ENCODE measurements at places on chromosomes 3 and 15.

DNA sequence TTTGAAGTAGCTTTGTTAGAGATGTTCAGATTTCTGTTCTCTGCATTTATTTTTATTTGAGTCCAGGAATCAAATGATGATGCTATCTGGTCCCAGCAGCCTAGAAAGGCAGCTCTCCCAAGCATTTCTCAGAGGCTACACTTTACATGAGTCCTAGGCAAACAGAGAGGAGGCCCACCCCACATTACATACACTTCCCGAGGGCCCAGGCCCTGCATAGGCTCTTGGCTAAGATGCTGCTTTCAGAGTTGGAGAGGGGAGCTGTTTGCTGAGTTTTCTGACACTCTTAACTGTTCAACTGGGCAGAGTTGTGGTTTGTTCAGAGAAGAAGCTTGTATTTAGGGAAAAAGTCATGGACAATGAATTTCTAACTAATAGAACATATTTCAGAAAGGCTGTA lies 117.9 kb upstream of the RGMA start:
- DNase-seq, result no peak

GRCh38 chr3:23889386-23889785 lies 27.4 kb downstream of the NKIRAS1 start:
- no peak for DNase-seq

DNA sequence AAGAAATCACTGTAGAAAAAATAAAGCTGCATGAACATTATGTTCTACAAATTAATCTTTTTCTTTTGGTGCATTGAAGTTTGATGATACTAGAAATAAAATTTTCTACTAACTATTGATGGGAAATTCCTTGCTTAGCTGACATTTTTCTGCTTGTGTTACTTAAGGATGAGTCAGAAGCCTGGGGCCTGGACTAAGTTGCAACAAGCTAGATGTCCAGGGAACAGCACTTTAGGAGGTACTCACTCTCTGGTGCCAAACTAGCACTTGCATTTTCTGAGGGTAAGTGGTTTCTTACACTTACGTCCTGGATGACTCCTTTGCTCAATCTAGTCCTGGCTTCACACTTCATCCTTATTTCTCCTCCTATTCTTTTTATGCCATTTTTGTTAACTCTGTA lies 945.1 kb downstream of the IGSF11 start:
- DNase-seq, result no peak

- no peak for DNase-seq
Measured at GRCh38 chr15:93048759-93049161, 40.3 kb downstream of the RGMA start.

DNA sequence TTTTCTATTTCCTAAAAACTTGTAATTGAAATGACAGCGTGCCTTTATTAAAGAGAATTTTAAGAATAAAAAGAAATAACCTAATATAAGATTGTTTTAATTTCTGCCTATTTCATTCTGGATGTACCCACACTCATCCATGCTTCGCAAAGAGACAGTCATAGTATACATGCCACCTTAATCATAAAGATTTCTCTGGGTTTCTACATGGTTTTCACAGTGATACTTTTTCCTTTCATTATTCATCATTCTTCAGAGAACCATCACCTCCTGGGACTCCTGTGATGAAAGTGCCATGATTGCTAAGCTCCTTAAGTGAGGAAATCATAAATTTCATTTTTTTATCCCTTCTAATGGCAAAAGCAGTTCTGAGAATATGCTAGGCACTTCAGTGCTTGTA lies 4.3 kb upstream of the CCR8 start:
- DNase-seq, result no peak

All from activated CD4-positive, alpha-beta T cell treated with anti-CD3 and anti-CD28 coated beads, Interleukin-2, amount 50 U/mL, for 1 hour (primary cell).